Kidney capillary endothelial cell (primary cell): ENCODE measurements at places on chromosomes 2 and 18.
A peak's percentile ranks its signal among the peaks of the same experiment; 100 is the strongest.

DNA sequence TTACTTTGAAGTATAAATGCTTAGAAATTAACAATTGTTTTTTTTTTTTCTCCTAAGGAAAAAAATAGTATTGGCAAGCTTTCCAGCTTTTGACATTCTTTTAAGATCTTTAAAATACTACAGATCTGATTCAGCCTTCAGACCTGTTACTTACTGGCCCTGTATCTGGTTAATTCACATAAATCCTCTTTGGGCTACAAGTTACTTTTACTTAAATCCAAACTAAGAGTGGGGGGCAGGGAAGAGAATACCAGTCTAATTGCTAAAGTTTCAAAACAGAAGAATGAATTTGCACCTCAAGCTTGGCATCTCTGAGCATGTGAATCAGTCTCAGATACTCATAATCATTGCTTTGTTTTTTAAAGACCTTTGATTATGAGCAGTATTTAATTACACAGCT, 386.3 kb downstream of the PARD3B start:
- DNase-seq: no peak

DNA sequence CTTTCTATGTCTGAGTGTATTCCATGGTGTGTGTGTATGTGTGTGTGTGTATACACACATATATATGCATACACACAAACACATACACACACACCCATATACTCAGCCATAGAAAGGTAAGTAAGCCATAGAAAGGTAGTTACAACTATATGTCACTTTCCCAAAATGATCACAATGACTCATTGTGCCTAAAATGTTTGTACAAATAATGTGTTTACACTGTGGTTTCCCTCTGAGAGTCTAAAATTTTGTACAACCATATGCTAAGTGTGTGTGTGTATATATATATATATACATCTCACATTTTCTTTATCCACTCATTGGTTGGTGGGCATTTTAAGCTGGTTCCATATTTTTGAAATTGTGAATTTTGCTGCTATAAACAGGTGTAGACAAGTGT, 55.3 kb upstream of the CSRNP3 start:
- DNase-seq: no peak

GRCh38 chr2:122028371-122029100, 273.1 kb downstream of the TSN start:
- DNase-seq: no peak

GRCh38 chr2:118509319-118510004, 338.0 kb downstream of the EN1 start:
- no peak for DNase-seq

GRCh38 chr2:72148837-72149555, 1.3 kb upstream of the CYP26B1 start:
- DNase-seq: no peak

DNA sequence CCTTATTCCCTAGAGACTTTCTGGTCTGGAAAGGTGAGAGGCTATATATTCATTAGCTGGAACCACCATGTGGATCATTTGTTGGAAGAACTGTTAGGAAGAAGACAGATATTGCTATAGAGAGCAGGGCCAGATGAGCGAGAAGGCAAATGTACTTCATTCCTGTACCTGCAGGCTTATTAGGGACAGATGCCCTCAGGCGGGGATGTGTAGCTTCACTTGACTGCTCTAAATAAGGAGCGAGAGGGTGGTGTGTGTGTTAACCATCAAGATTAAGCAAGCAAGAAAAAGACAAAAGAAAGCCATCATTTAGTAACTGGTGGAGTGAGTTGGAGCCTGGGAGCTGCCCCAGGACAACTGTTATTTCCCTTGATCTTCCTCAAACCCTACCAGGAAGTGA, 36.4 kb downstream of the NEDD4L start:
- no peak for DNase-seq

DNA sequence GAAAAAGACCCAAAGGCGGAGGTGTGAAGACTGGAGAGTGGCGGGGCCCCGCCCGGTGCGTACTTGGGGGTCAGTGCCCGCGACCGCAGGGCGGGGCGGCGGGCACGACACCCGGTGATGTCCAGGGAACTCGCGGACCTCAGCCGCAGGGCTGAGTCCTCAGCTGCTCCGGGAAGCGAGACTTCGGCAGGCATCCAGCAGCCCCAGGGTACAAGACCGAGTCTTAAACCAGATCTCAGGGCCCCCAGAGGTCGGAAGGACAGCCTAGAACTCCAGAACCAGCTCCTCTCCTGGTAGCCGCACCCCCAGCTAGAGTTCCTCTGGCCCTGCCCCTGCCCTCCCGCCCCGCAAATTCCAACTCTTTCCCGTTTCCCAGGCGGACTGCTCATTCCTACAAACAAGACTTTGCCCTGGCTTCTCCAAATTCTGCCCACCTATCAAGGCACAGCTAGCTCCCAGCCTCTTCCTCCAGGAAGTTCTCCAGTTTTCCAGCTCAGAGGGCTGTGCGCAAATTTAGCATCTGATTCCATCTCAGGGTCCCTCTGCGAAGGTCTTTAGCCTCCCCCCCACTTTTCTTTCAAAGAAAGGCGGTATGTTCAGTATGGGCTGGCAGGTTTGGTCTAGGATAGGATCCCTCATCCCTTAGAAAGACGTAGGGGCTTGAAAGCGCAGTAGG, 26.0 kb upstream of the NOTO start:
- peak; percentile 7 for DNase-seq

DNA sequence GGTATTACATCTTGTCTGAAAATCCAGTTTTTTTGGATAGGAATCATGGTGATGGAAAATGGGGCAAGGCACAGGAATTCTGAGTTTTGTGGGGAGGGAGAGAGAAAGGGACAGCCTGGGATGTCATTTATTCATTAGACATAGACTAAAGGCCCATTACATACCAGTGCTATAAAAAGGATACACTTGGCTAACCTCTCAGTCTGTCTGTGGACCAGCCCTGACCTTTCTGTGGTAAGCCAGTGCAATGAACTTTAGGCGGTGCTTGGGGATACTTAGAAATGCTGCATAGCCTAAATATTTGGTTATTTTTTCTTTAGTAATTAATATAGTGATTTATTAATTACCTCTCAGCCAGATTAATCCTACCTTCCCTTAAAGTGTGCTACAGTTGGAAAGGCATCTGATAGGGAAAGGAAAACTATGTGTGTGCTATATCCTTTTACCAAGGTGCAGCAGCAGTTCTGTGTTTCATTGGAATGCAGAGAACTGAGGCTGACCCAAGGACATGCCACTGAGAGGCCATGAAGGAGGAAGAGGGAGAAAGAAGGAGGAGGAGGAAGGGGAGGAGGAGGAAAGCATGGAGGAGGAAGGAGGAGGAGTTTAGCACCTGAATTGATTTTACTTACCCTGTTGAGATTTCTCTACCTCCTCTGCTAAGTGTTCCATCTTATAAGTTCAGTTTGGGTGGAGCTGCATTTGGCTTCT, 37.5 kb downstream of the KCNS3 start:
- no peak for DNase-seq

DNA sequence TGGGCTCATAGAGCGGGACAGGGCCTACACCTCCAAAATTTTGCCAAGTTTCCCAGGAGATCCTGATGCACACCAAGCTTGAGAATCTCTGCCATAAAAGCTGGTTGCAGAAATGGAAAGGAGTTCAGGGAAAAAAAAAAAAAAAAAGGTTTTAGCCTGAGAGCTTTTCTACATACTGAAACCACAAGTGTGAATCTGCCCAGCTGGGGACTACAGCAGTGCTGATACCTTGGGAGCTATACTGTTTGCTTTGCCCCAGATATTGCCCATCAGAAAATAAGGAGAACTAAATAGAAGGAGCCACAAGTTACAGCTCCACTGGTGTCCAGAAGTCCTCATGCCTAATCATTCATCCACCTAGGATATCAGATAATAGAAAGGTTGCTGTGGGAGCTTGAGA, 38.4 kb upstream of the NCKAP5 start:
- no peak for DNase-seq

GRCh38 chr2:43068041-43068533, 158.3 kb downstream of the ZFP36L2 start:
- no peak for DNase-seq

- DNase-seq: no peak
Measured at GRCh38 chr2:33672389-33672788, 73.3 kb upstream of the FAM98A start.

- DNase-seq: peak; percentile 18
Measured at GRCh38 chr2:191030521-191031154, 16.7 kb upstream of the STAT1 start.

GRCh38 chr2:240561325-240561971, 1.3 kb downstream of the DUSP28 start:
- DNase-seq: peak; percentile 76

- no peak for DNase-seq
Measured at GRCh38 chr18:57230861-57231585, 84.1 kb downstream of the BOD1L2 start.

DNA sequence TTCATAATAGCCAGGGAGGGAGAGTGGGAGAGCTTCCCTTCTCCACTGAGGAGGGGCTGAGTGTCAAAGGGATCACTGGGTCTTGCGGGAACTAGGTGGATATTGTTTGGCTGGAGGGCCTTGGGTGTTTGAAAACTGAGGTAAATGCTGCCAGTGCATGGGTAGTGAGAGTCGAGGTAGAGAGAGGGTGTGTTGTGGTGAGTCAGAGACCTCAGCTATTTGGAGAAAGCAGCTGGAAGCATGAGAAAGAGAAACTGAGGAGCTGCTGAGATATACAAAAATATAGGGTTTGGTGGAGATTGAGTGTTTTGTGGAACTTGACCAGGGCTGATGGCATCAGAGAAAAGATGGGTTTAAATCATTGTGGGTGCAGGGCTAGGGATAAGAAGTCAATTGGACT, 127.0 kb upstream of the CCDC195 start:
- no peak for DNase-seq

GRCh38 chr2:84132370-84132769, 326.7 kb downstream of the SUCLG1 start:
- no peak for DNase-seq

DNA sequence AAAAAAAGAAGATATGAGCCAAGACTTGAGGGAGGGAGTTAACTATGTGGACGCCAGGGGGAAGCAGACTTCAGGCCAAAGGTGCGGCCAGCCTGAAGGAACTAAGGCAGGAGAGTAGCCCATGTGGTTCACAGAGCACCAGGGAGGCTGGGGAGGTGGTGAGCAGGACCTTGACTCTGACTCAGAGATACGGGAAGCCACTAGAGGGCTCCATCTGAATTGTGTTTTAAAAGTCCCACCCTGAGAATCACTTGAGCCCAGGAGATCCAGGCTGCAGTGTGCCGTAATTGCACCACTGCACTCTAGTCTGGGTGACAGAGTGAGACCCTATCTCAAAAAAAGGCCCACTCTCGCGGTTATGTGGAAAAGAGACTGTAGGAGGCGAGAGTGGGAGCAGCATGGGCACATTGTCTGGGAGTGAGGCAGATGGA, 12.3 kb downstream of the CEP192 start:
- peak; percentile 35 for DNase-seq

DNA sequence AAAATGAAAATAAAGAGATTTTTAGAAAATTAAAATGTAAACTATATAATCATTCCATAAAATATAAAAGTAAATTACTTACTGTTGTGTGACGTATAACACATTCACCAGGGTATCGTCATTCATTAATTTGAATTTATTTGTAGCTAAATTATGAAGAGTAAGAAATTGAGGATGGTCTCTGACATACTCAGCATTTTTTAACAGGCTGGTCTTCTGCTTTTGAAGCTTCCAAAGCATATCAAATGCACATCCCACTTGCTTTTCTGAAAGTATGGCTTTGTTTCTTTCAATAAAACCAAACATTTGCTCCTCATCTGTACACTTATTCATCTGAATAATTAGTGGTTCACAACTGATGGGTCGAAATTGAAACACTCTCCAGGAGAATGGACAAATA, 2.1 kb downstream of the FASTKD1 start:
- DNase-seq: no peak

DNA sequence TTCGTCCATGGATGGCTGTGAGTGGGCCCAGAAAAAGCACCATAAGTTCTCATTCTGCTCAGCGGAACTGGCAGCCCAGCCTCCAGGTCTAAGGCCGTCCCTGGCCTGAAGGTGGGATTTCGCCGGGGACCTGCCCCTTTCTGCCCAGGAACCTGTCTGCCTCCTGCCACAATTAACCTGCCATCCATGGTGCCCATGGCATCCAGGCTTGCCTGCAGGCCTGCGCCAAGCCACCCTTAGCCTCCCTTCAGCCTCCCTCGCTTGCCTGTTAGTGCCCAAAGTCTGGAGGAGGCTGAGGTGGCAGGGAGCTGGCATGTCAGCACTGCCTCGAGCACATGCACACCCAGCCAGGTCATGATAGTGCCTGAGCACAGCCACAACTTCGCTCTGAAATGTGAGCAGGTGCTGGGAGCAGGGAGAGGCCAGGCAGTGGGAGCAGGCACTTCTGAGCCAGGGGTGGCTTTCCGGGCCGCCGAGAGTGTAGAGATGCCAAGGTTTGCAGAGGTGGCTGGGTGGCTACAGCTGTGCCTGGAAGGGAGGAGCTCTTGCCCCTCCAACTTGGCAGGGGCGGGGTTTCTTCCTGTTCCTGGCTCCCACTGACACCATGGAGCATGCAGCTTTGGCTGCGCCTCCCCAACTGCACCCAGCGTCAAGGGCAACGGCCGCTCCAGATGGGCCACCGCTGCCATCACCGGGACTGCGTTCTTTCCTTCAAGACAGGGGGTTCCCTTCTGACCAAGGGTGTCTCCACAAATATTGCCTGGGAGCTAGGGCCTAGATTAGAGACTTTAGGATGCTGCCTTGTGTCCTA, 648.9 kb upstream of the VRK2 start:
- no peak for DNase-seq

GRCh38 chr2:53051157-53051556, 716.4 kb upstream of the CHAC2 start:
- DNase-seq: no peak
